ENCODE measurements at places on chromosomes 1 and 21.

GRCh38 chr1:21239221-21239620 lies 51.0 kb downstream of the ECE1 start:
- DNase-seq = no peak

DNA sequence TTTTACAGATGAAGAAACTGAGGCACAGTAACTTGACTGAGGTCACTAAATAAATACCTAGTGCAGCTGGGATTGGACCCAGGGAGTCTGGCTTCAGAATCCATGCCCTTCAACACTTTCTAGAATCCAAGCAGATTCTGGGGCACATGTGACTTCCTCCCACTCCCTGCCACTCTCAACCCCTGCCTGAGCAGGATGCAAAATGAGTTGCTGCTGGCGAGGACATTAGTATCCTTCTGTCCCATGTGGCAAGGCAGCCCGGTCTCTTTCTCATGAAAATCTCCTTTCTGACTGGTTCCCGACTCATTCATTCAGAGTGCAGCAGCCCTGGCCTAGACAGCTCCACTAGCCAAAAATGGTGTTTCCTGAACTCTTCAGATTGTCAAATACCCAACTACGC lies 28.4 kb downstream of the TNNT2 start:
- no peak for DNase-seq

DNA sequence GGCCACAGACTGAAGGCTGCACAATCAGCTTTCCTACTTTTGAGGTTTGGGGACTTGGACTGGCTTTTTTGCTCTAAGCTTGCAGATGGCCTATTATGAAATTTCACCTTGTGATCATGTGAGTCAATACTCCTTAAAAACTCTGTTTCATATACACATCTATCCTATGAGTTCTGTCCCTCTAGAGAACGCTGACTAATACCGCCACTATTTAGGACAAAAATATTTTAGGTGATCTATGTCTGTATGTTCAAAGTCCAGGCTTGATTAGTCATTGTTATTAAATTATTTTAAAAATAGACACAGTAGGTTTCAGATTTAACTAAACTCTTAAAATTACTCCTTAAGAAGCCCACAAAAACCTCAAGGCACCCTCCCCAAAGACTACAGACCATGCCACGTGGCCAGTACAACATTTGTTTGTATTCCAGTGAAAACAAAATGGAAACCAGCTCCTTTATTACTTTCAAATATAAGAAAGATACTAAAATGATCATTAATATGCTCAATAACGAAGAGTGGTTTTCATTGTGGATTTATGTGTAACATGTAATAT lies 63.1 kb downstream of the TMPRSS15 start:
- no peak for DNase-seq

DNA sequence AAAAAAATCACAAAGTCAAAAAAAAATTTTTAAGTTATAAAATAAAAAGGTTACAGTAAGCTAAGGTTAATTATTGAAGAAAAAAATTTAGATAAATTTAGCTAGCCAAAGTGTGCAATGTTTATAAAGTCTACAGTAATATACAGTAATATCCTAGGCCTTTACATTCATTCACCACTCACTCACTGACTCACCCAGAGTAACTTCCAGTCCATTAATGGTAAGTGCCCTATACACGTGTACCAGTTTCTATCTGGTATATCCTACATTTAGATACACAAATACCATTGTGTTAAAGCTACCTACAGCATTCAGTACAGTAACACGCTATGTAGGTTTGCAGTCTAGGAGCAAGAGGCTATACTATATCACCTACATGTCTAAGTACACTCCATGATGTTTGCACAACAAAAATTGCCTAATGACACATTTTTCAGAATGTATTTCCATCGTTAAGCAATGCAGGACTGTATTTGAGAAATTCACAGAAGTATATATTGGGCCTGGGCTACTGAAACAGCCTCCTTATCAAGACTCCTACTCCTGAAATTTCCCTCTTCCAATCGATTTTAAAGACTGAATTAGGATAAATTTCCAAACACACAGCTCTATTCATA lies 155.1 kb downstream of the COP1 start:
- DNase-seq = no peak

DNA sequence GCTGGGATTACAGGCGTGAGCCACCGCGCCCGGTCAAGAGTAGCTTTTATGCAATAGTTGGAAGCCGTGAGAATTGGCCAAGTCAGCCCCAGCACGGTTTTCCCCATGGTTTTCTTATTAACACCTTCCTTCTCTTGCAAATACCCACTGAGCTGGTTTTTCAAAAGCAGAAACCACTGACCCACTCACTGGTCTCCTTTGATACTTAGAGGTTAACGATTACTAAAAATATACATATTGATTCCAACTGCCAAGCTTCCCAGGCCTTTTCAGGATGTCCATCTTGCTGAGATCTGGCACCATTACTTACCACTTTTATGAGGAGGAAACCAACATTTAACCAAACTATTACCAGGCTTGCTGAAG lies 25.9 kb upstream of the TARDBP start:
- DNase-seq = no peak

DNA sequence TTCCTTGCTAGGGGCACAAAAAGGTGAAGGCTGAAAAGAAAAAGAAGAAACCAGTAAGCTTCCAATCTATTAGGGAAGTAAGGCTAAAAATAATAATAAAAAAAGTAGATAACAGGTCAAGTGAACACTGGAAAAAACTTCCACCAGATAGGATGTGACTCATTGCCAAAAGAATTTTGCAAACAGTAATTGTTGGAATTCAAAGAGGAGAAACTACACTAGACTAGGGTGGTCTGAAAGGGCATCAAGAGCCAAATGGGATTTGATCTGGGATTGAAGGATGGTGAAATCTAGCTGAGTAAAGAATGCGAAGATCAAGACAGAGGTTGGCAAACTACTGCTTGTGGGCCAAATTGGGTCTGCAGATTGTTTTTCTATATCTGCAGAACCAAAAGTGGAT lies 6.0 kb upstream of the ST6GALNAC3 start:
- DNase-seq = no peak

DNA sequence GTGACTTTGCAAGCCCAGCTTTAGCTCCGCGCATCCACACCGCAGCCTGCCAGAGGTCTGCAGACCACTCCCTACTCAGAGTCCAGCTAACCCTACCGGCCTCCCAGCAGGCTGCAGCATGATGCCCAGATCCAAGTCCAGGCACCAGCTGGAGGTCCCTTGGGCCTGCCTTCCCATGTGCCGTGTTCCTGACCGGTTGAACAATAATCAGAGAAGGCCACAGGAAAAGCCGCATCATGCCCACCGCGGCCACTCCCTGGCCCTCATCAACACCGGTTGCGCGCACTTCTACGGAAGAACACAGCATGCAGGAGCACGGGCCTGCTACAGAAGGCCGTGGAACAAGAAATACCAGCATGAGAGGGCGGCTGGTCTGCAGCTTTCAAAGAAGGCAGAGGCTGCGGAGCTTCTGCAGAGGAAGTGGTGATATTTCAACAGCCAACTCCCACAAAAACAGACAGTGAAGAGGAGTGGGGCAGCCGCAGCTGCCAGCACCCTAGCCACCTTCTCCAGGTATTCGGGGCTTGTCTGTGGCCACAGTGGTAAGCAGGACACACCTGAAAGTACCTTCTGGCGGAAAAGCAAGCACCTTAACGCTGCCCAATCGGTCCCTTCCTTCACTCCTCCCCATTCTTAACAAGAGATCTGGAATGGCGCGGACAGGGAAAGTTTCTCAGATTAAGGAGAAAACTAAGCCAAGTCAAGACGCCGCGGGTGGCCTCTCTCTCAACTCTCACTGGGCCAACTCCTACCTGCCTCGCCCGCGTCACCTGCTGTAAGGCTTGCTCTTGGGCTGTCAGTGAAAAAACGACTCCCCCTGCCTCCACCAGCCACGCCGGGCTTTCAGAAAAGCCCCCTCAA lies 1.5 kb downstream of the PGBD5 start:
- DNase-seq = peak; percentile 15

All from stimulated activated CD4-positive, alpha-beta T cell treated with anti-CD3 and anti-CD28 coated beads, Interleukin-15, amount 100 ng/mL, for 24 hours (primary cell).